NCI-H524 treated with DMSO at 0.1 percent for 48 hours (cell line): ENCODE measurements at places on chromosomes 5 and 9.
A peak's percentile ranks its signal among the peaks of the same experiment; 100 is the strongest.

GRCh38 chr5:177496727-177497291 lies 595 bp downstream of the PDLIM7 start:
- DNase-seq: no peak

- no peak for DNase-seq
These were observed 27.6 kb downstream of the CMBL start for GRCh38 chr5:10279925-10280720.

DNA sequence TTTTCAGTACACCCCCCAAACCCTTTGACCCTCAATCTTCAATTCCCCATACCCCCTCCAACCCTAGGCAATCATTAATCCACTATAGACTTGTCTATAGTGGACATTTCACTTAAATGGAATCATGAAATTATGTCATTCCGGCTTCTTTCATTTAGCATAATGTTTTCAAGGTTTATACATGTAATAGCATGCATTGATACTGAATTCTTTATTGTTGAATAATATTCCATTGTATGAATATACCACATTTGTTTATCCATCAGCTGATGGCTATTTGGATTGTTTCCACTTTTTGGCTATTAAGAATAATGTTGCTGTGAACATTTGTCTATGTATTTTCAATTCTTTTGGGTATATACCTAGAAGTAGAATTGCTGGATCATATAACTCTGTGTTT lies 238.8 kb downstream of the PDE4D start:
- no peak for DNase-seq

- no peak for DNase-seq
These were observed 8.1 kb downstream of the AK3 start for GRCh38 chr9:4732890-4733289.

DNA sequence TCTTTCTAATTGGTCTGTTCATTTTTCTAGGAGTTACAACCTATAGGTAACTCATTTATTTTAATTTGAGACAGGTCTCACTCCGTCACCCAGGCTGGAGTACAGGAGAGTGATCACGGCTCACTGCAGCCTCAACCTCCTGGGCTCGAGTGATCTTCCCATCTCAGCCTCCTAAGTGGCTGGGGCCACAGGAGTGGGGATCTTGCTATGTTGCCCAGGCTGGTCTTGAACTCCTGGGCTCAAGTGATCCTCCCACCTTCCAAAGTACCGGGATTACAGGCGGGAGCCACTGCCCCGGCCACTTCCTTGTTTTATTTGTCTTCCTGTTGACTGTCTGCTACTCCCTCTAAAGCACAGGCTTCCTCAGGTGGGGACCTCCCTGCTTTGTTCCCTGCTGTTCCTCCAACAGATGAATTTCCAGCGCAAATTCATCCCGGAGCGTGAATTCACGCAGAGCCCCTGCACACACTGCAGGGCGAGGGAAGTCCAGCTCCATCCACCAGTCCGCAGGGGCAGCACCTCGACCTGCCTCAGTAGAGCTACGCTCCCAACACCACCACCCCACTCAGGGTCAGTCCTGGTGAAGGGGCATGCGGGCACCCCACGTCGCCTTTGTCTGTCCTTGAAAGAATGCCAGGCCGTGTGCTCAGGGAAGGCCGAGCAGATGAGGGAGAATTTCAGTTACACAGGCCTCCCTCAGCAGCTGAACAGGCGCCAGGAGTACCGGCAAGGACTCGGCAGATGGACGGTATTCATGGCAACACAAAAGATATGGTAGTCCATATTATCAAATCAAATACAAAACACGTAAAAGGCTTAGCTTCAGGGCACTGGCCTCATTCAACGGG lies 6.3 kb downstream of the QSOX2 start:
- peak; percentile 61 for DNase-seq

- no peak for DNase-seq
These were observed 87.3 kb downstream of the LIFR start for GRCh38 chr5:38468978-38469706.

GRCh38 chr5:63240063-63240755 lies 661.6 kb downstream of the LRRC70 start:
- no peak for DNase-seq

DNA sequence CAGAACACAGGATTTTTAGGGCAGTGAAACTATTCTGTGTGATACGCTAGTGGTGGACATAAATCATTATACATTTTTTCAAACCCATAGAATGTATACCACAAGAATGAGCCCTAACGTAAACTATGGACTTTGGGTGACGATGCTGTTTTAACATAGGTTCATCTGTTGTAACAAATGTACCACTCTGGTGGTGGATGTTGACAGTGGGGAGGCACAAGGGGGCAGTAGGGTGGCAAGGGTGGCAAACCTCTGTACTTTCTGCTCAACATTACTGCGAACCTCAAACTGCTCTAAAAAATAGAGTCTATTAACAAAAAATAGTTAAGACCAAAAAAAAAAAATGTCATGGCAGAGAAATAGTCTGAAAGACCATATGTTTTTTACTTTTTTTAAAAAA lies 9.1 kb upstream of the MVB12B start:
- DNase-seq: no peak

- DNase-seq: peak; percentile 94
These were observed at the start of gene ZNF367 for GRCh38 chr9:96418083-96418919. TSS of gene ZNF367 (minus strand) at chr9:96418370. CDS start at chr9:96418032, 338 bp downstream.

GRCh38 chr5:39801306-39801705 lies 376.5 kb upstream of the DAB2 start:
- DNase-seq: no peak

DNA sequence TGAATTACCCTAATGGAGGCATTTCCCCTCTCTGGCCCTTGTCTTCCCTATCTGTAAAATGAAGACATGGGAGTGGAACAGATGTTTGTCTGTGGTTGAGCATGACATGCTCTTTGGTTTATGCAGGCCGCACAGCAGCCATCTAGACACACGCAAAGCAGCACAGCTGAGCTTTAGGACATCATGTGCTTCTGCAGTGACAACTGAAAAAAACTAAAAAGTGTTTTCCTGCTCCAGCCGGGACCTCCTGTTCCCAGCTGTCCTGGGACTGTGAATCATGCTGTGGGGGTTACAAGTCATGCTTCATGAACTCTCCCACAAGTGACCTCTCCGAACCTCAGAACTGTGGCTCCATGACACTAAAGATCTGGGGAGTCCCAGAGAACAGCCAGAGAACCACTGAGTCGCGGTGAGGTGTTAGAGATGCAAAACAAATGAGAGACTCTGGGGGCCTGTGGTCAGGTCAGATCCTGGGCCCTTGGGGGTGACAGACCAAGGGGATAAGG lies 1.7 kb downstream of the SMIM3 start:
- no peak for DNase-seq

DNA sequence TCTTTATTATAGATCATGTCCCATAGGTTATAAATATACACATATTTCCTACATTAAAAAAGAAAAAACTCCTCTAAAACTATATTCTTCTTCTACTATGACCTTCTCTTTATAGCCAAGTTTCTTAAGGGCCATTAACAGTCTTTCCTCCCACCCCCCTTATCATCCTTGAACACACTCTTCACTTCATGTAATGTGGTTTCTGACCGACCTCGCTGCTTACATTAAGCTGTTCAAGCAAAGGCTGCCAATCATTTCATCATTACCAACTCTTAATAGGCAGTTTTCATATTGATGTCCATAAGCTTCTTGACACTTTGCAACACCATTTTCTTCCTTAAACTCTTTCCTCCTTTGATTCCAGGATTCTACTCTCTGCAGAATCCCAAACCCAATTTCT lies 283.0 kb upstream of the PCSK5 start:
- DNase-seq: no peak

- DNase-seq: peak; percentile 87
These were observed 22.2 kb upstream of the MYOT start for GRCh38 chr5:137845472-137845871.

- no peak for DNase-seq
These were observed at the start of gene SH3TC2 for GRCh38 chr5:149063017-149063687. TSS of gene SH3TC2 (minus strand) at chr5:149063062. CDS start at chr5:149063022, 40 bp downstream.

DNA sequence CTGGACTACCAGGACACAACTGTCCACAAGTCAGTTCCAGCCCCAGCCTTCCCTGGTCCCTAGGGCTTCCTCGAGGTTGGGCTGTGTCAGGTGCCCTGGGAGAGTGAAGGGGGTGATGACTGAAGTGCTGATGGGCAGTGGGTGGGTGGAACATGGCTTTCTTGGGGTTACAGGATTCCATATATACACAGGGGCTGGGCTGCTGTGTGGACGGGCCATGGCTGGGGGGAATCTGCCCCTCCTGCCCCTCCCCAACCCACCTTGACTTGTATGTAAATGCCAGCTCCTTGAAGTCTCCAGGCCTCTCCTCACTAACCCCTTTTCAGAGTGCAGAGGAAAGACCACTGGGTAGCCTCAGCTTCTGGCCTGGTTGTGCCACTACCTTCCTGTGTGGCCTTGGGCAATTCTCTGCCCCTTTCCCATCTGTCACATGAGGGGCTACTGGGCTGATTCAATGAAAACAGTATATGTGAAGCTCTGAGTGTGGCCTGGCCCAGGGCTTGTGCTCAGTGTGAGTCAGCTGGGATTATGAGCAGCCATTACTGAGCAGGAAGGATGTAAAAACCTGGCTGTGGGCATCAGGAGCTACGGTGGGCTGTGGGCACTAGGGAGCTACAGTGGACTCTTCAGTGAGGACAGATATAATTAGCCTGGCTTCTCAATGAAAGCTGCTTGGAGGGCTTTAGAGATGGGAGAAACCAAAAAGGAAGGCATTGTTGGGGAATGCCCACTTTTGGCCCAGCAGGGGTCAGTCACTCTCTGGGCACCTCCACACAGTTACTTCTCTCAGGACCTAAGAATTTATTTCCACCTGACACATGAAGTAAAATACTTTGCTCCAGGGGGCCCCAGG lies 23.3 kb downstream of the PITX1 start:
- DNase-seq: no peak

- no peak for DNase-seq
These were observed 424.8 kb downstream of the TMEM38B start for GRCh38 chr9:106119176-106119575.

DNA sequence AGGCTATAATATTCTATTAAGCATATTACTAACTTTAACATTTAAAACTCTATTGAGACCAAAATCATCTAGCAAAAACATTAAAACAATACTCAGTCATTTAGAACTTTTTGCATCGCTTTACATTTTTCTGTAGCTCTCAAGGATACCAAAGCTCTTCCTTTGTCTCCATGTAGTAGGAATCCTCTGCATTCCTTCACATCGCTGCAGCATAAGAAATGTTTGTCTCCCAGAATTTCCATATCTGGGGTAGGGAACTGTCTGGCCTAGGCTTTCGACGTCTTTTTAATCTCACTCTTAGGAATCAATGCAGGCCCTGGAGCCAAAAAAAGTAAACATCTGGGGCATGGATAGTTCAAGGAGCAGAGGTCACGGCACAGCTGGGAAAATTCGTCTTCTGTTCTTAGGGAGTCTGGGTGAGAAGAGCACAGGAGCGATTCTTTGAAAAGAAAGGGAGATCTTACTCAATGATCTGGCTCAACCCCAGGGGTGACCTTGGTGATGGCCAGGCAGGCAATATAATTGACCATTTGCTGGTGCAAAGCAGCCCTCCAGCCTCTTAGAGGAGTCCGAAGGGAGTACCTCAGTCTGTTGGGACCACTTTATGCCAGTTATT lies 23.2 kb upstream of the RAI14 start:
- no peak for DNase-seq

DNA sequence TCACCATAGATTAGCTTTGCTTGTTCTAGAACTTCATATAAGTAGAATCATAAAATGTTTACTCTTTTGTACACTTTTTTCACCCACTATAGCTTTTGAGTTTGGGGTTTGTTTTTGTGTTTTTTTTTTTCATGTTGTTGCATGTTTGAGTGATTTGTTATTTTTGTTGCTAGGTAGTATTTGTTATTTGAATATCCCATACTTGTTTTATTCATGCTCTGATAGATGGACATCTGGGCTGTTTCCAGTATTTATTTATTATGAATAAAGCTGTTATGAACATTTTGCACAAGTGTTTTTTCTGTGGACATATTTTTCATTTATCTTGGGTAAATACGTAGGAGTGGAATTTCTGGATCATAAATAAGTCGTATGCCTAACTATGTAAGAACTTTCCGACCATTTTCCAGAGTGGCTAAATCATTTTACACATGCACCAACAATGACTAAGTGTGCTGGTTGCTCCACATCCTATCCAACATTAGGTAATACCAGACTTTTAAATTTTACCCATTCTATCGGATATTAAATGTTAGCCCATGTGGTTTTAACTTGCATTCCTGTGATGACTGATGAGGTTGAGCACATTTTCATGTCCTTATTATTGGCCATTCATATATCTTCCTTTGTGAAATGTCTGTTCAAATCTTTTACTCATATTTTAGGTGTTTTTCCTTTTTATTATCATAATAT lies 69.1 kb upstream of the NR4A3 start:
- DNase-seq: no peak

- DNase-seq: no peak
These were observed 12.0 kb upstream of the PSMB7 start for GRCh38 chr9:124427281-124427680.

- DNase-seq: no peak
These were observed 861 bp downstream of the NTRK2 start for GRCh38 chr9:84670138-84671041.

GRCh38 chr9:18405240-18405639 lies 68.7 kb upstream of the ADAMTSL1 start:
- no peak for DNase-seq

GRCh38 chr9:125370786-125371185 lies 109.2 kb downstream of the GAPVD1 start:
- no peak for DNase-seq

DNA sequence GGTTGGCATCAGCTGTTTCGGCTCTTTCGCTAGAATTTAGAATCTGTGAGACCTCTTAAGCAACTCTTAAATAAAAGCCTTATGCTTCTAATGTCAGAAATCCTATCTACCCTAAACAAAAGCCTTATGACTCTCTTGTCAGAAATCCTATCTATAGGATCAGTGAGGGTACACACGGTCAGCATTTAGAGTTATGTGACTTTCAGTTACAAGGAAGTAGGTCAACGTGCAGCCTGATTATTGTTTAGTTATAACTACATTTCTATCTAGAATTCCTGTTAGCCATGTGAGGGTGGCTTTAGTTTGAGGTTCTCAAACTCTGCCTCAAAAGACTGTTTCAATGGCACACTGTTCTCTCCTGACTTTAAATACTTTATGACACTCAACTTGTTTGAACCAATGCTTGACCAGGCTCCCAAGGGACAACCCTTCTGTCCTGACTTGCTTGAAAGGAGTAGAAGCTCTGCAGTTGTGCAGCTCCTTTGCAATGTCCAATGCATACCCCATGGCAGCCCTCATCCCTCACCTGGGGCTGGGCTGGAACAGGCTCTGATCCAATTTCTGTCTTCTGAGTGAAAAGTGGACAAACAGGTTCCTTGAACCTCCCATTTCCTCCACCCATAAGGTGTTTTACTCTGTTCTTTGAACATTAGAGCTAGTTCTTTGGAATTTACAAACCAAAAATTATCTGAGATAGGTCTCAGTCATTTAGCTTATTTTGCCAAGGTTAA lies 251.6 kb upstream of the PIK3R1 start:
- DNase-seq: no peak

- no peak for DNase-seq
These were observed 21.5 kb upstream of the KLF9 start for GRCh38 chr9:70435948-70436347.

DNA sequence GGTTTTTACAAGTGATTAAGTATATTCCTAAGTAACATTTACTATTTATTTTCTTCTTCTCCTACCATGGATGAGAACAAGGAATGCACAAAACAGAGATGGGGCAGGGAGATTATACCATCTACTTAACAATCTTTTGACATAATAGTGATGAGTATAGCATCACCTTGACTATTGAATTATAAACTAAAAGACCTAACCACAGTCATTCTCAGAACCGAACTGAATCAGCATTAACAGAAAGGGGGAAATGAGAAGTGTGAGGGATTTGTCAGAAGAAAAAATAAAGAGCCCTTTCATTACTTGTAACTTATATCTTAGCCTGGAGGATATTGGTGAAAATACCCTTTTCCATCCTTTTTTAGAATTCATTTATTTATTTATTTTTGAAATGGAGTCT lies 21.9 kb downstream of the OR2Y1 start:
- no peak for DNase-seq
